Stimulated activated CD4-positive, alpha-beta T cell treated with anti-CD3 and anti-CD28 coated beads, TNF-alpha, amount 100 ng/mL, for 24 hours (primary cell): ENCODE measurements at places on chromosomes 12 and 14.

GRCh38 chr12:125185740-125186470 lies 120.7 kb downstream of the AACS start:
- DNase-seq, result peak; percentile 16

DNA sequence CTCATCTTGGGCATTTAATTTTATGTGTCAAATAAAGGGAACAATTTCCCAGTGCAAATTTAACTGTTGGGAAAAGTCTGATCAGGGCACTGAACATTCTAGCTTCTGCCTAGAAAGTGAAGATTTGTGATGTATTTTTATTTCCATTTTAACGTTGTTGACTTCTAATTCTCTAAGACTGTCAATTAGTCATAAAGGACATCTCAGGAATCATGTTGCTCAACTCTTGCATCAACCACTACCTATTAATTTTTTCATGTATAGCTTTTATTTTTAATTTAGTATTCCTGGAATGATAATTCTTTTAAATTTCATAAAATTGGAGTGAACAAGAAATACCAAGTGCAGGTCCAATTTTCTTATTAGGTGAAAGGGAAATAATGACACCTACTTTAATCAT lies 87.9 kb upstream of the METAP2 start:
- DNase-seq, result no peak

DNA sequence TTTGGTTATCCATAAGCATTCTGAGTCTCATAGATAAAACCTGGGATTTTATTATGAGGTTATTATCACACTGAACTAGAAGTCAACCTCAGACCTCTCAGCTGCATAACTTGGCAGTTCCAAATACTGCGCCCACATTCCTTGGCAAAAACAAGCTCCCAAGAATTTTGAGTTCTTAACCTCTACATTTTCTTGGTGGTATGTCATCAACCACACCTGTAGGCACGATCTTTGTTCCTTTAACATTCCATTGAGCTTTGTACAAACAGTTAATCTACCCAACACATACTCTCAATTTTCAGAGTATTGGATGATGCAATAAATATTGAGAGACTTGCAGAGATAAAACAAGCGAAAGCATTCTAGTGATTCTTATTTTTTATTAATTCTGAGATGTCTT lies 371.8 kb upstream of the PRICKLE1 start:
- DNase-seq, result no peak

GRCh38 chr14:50943261-50943942 lies 881 bp downstream of the PYGL start:
- no peak for DNase-seq

DNA sequence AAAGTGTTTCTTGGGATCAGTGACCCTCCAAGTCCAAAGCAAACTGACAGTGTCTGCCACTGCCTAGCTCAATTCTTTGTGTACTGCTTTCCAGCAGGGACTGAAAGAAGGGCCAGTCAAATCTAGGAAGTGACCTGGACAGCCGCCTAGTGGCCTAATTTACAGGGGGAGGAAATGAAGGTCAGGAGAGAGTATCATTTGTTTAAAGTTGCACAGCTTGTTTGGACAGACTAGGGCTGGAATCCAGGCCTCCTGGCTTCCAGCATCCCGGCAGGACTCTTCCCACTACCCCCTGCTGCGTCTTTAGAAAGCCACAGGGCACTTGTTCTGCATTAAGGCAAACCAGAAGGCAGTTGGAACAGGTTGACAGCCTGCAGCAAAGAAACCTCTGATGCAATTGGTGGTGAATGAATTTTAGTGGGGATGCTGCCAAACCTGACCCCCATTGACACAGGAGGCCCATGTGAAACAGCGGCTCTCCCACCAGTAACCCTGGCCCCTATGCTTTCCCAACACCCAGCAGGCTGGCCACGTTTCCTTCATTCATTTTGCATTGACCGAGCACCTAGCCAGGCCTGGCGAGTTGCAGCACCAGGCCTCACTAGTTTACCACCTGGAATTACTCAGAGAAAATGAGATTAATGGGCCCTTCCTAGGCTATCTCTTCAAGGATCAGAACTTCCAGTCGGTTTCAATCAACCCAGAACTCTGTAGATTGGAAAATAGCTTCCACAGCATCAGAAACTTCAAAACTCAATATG lies 28.2 kb downstream of the GALNT16 start:
- DNase-seq, result no peak

DNA sequence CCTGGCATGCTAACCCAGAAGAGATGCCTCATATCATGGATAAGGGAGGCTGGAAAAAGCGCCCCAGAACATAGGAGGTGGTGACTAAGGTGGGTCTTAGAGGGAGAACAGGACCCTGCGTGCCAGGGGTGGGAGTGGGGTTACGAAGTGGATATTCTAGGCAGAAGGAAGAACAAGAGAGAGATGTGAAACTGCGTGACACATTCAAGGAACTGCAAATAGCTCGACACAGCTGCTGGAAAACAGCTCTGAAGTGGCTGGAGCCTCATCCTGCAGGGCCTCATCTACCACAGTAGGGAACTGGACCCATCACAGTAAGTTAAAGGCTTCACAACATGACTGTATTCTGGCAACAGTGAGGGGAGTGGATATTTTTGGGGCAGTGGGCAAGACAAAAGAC lies 61.1 kb downstream of the RNF34 start:
- DNase-seq, result no peak

DNA sequence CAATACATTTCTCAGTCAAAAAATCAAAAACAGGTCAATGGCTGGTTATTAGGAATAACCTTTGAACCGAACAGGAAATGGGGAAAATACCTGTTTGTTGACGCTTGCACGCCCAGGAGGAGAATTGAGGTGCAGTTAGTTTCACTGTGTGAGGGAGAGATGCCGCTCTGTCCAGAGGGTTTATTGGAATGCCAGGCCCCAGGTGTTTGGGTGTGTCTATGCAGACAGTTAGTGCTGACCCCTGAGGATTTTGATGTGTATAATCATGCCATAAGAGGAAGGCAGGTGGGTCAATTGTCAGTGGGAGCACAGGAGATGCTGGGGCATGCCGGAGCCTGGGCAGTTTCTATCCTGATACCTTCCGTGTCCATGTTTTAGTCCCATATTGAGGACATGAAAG lies 100.8 kb upstream of the DIO3 start:
- no peak for DNase-seq

DNA sequence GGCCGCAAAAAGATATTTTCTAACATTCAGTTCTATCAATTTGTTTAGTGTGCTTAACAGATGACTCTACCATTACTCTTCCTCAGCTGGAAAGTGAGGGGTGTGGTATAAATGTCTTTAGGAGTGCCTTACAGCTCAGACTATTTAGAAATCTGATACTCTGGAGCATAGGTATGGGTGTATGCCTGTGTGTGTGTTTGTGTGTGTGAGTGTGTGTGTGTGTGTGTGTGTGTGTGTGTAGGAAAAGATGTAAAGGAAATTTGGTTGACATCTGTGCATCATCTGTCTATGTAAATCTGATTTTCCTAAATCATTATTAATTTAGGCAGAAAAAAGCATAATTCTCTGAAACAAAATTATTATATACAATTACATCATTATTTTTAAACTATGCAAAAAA lies 16.0 kb downstream of the RNASE3 start:
- DNase-seq, result no peak

GRCh38 chr12:112901271-112901670 lies 5.5 kb upstream of the OAS1 start:
- no peak for DNase-seq

DNA sequence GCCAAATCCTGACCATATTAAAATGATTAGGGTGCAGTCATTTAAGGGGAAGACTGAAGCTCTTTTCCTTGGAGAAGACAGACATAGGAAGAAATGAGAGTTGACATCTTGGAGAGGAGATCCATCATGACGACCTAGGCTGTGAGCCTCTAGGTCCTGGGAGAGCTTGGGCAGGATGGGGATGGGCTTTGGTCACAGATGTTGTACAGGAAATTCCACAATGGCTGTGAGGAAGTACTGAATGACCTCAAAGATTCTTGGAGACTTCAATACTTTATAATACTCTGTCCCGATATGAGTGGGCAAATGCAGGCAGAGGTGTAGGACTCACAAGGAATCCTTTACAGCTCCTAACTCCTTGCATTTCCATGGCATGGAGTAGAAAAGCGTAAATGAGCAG lies 204.9 kb upstream of the FRMD6 start:
- no peak for DNase-seq

- no peak for DNase-seq
Measured at GRCh38 chr12:76698316-76698715, 65.6 kb upstream of the ZDHHC17 start.

DNA sequence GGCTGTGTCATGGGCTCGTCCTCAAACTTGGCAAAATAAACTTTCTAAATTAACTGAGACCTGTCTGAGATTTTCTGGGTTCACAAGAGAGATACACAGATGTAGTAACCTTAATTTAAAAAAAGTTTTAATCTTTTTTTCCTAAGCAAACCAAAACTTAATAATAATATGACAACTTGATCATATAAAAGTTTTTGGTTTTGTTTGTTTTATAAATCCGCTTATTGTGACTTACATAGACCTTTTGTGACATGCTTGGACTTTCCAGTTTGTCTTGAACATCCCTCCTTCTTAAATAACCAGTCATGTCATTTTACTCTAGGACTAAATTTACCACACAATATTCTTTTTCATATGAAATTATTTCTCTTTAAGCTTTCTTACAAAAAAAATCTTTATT lies 8.5 kb downstream of the RDH12 start:
- no peak for DNase-seq

- no peak for DNase-seq
Measured at GRCh38 chr12:21571046-21571445, 33.6 kb downstream of the GYS2 start.

DNA sequence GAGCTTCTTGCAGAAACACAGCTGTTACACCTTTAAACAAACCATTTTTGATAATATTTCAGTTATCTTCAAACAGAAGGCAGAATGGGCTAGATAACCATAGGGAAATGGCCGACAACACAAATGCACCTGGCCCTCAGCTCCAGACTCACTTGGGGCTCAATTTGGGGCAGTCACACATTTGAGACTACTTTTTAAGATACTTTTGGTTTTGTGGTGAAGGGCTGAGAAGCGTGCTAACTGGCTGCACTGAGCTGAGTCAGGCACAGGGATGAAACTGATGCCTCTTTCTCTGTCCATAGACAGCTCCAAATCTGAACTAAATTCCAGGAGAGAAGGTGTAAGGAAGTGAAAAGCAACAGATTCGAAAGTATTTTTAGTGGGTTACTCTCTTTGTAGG lies 18.5 kb upstream of the GRIP1 start:
- DNase-seq, result no peak

DNA sequence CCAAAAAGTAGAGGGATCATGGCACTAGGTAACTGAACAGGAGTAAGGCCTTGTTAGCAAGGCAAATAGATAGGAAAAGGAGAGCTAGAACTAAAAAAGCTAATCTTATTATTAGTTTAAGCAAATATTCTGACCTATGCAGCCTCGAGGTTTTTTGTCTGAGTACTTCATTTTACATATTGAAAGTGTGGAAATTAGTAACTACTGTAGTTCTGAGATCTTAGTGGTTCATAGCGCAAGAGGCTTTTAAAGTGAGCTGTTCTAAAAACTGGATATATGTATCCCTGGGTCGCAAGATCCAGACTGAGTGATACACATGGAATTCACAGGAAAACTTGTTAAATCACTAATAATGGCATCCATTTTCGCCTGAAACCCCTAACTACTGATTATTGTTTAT lies 411.0 kb upstream of the SOX5 start:
- no peak for DNase-seq

DNA sequence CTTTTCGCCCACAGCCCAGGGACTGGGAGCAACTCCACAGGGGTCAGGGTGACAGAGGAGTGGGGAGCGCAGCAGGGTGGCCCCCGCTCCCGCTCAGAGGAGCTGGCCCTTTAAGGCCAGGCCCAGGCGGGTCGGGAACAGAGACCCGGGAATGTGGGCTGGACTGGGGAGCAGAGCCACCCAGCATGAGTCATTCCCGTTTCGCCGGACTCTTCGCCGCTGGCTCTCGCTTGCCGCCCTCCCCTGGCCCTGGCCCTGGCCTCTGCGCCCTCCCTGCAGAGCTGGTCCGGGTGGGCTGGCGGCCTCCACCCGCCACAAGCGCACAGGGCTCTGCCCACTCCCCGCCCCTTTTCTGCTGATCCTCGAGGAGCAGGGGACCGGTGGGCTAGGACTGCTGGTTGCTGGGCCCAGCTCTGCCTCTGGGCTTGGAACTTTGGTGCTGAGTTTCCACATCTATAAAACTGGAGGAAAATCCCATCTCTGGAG lies 92.8 kb downstream of the NINJ2 start:
- no peak for DNase-seq

GRCh38 chr14:75513911-75514672 lies 8.2 kb upstream of the BATF start:
- DNase-seq, result no peak

GRCh38 chr12:96986883-96987523 lies 79.9 kb downstream of the NEDD1 start:
- DNase-seq, result no peak

DNA sequence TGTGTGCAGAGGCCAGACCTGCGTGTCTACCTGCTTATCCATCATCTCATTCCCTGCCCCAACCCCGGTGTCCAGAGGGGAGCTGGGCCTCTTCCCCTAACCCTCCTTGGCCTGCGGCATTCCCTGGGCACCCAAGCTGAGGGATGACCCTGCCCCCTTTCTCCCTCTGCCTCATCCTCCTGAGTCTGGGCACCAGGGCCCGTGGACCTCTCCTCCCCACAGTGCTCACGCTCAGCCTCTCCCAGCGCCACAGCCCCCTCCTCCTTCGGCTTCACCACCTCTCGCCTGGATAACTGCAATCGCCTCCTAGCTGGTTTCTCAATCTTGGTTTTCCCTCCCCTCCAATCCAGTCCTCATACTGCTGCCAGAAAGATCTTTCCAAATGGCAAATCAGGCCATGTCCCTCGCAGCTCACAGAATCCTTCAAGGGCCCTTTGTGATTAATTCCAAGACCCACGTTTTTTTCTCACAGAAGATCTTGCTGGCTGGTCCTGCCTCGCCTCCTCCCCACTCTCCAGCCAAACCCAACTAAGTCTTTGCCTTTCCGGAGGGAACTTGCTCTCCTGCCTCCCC lies 16.2 kb downstream of the IRF2BPL start:
- no peak for DNase-seq

- no peak for DNase-seq
Measured at GRCh38 chr14:89493877-89494634, 77.0 kb upstream of the FOXN3 start.

GRCh38 chr12:1844661-1845409 lies 24.5 kb downstream of the LRTM2 start:
- DNase-seq, result no peak

DNA sequence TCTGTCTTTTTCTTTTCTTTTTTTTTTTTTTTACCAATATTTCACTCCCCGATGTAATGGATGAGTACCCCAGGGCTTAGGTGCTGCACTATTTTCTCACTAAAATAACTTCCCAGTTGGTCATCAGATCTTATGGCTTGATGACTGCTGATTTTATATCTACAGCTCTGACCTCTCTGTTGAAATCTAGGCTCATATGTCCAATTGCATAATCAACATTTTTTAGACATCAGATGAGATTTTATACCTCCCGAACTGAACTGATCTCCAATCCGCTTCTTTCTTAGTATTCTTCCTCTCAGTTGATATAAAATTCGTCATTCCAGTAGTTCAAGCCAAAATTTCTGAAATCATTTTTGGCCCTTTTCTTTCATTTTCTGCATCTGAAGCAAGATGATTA lies 1236.5 kb downstream of the SLC16A7 start:
- no peak for DNase-seq

- no peak for DNase-seq
Measured at GRCh38 chr14:65208548-65208947, 106.2 kb upstream of the MAX start.

GRCh38 chr14:99605299-99605961 lies 1.4 kb upstream of the CCDC85C start:
- peak; percentile 70 for DNase-seq
